DMS79 treated with DMSO at 0.1 percent for 48 hours (cell line): ENCODE measurements at places on chromosomes 13 and 19.

DNA sequence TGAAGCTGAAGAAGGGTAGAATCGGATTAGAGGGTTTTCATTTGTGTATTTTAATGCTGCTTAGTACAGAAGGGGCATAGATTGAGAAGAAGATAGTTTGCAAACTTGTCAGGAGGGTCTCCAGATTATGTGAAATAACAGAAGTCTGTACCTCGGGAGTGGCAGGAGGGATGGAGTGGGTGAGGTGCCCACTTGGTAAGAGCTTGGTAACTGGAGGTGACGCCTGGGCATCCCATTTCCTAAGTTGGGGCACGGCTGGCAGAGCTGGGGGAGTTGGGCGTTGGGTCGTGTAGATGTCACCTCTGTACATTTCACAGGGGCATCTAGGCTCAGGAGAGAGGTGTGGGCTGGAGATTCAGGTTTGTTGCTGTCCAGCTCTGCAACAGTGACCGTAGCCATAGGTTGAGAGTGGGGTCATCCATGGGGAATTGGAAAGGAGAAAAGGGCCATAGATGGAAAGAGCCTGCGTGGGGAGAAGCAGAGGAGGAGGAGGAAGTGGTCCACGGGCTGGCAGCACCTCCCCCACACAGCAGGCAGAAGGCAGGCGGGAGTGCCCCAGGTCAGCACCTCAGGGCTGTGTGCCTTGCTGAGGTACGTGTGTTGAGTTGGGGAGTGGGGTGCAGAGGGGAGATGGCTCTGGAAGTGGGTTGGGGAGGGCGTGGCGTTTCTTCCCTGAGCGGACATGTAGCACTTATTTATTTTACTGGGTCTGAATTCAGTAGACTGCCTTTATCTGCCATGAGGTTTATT is 31.2 kb downstream of the MPHOSPH8 start:
- no peak for DNase-seq

DNA sequence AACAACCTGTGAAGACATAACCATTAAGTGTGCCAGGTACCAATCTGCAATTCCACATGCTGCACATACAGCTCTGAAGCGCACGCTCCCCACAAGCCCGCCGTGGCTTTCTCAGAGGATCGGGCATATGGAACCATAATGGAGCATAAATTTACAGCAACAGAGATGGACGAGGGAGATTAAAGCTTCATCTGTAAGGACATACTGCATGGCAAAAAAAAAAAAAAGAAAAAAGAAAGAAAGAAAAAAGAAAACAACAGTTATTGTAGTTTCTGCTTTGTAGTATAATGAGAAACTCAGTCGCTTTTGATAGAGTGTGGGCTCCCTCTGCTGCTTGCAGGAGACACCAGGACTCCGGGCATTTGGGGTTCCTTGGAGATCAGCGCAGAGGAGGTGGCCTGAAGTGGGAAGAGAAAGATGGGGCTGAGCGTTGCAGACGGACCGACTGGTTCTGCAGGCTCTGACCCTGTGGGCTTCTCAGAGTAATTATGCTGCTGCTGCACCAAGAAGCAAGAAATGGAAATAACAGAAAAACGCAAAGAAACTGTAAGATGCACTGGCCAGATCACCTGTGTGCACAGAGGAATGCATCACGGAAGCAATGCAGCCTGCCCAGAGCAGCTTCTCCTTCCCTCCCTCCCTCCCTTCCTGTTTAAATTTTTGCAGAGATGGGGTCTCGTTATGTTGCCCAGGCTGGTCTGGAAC is 10.8 kb upstream of the PDCD5 start:
- peak; percentile 76 for DNase-seq

DNA sequence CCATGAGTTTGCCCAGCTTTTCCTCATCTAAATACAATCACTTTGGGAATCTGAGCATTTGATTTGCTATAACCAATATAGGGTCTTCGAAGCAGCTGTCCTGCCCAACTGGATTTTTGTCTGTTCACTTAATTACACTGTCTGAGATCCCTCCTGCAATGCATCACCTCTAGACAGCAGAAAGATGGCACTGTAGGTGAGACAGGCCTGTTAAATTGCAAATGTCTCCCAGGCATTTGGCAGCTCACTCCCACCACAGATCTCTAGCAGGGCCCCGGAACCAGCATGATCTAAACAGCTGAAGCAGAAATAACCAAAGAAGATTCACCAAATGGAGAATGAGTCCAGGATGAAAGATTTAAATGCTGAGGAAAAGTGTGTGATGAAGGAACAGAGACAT is 41.9 kb upstream of the SERPINE3 start:
- no peak for DNase-seq

GRCh38 chr13:110225003-110225402 is 82.0 kb downstream of the COL4A1 start:
- DNase-seq, result no peak

DNA sequence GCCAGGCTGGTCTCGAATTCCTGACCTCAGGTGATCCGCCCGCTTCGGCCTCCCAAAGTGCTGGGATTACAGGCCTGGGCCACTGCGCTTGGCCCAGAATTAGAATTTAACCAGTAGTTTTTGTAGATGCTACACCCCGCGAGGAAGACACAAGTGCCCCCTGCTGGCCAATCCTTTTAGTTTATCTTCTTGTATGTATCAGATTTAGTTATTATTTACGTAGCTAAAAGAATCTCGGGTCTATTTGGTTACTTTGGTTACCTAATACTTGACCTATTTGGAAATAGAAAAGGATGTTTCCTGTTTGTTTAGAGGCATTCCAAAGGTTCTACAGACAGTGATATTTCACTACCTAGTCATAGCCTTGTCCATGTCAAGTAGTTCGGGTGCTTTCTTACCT is 22.0 kb downstream of the MUC16 start:
- DNase-seq, result no peak

DNA sequence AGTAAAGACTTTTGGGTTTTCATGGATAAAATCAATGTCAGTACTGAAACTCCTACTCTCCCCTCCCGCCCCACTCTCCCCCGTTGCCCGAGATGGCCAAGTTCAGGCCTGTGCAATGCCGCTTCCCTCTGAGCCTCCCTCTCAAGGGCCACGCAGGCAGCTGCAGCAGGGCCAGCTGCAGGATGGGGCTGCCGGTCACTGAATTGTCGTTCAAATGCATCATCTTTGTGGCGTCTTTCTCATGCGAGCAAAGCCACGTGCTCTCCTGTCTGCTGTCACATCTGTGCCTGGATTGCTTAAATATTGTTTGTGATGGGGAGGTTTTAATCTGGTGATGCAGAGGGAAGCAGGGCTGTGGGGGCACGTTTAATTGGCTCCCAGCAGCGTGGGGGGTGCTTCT is 26.6 kb downstream of the SHISA2 start:
- peak; percentile 22 for DNase-seq

DNA sequence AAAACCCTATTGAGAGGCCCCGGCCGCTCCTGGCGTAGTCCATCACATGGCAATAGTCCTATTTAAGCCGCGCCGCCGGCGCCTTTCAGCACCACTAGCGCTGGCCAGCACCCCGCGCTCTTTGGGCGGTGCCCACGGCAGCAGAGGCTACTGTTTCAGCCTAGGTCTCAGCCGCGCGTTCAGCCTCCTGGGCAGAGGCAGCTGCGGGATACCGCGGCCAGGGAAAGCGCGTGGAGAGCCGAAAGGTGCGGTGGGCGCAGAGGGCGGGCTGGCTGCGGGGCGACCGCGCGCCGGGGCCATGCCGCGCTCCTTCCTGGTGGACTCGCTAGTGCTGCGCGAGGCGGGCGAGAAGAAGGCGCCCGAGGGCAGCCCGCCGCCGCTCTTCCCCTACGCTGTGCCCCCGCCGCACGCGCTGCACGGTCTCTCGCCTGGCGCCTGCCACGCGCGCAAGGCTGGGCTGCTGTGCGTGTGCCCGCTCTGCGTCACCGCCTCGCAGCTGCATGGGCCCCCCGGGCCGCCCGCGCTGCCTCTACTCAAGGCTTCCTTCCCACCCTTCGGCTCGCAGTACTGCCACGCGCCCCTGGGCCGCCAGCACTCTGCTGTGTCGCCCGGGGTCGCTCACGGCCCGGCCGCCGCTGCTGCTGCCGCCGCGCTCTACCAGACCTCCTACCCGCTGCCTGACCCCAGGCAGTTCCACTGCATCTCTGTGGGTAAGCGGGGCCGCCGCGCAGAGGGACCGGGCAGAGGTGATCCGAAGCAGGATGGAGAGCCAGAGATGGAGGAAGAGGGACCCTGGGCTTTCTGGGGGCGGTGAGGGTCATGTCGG is at the start of gene GSX1:
Gene GSX1, plus strand, starts transcription at position 91 of the 826 bp plus-strand sequence. Its CDS starts 208 bp downstream, at position 299.
- no peak for DNase-seq

- DNase-seq, result peak; percentile 59
These were observed 49.0 kb upstream of the ZNF780A start for GRCh38 chr19:40139533-40140287.

GRCh38 chr19:41392775-41393174 is 4.4 kb downstream of the EXOSC5 start:
- DNase-seq, result no peak

DNA sequence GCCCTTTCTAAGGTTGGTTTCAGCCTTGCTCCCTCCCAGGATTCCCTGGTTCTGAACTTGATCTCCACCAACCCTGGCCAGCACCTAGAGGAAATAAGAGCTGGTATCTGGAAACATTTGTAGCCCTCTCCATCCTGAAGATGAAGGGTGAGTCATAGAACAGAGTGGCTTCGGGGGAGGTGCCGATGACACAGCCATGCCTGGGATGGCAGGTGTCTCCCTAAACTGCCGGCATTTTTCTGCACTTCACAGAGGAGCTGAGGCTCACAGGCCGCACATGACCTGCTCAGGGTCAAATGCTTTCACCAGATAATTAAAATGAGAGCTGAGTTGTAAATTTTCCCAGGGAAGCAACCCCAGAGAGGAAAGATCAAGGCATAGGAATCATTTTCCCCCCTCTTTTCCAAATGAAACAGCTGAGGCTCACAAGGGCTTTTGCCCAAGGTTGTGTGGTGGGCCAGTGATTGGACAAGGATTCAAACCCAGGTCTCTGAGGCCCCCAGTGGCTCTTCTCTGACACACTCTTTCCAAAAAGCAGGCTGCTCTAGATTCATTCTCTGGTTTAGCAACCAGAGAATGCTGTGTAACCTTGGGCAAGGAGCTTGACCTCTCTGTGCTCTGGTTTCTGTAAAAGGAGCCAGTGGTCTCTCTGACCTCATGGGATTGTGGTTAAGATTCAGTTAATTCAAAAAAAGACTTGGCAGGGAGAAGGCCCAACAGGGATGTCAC is 1.2 kb upstream of the SLC25A42 start:
- DNase-seq, result no peak

GRCh38 chr19:35329323-35329722 is 336 bp downstream of the CD22 start:
- no peak for DNase-seq

DNA sequence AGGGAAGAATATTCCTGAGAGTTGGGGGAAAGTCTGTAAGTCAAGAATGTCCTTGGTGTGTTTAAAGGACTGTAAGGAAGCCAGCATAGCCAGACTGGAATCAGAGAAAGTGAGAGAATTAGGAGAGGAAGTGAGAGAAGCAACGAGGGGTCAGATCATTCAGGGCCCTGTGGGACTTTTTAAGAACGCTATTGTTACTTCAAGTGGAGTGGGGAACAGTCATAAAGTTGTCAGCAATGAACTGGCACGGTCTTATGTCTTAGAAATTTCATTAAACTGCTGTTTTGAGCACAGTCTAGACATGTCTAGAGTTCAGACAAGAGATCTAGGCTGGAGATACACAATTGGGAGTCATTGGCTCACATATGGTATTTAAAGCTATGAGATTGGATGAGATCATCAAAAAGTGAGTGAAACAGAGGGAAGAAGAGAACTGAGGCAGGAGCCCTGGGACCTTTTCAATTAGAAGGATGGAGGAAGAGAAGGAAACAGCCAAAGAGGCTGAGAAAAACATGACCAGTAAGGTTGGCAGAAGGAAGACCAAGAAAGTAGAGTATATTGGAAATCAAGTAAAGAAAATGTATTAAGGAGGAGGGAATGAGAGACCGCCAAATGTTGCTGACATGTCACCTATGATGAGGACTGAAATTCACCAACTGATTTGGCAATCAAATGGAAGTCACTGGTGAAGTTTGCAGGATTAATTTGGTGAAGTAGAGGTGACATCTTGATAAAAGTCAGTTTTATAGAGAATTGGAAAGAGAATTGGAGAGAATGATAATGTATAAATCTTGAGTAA is 263.5 kb downstream of the GPC5 start:
- no peak for DNase-seq

DNA sequence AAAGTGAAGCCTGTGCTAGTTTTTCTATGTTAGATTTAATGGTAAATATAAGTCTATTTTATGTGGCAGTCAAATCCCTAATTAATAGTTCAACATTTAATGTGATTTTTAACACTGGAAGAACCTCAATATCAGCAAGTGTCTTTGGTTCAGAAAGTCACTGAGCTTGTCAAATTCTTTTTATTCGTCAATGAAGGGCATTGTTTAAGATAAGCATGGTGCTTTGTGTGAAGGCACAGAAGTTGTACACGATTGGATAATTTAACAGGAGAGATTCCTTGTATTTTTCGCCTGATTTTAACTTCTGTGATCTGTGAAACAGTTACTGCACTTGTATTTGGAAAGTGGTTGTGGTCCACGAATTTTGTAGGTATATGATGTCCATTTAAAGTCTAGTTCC is 30.2 kb upstream of the RB1 start:
- no peak for DNase-seq

- no peak for DNase-seq
These were observed 7.3 kb downstream of the IGSF23 start for GRCh38 chr19:44620667-44621066.

DNA sequence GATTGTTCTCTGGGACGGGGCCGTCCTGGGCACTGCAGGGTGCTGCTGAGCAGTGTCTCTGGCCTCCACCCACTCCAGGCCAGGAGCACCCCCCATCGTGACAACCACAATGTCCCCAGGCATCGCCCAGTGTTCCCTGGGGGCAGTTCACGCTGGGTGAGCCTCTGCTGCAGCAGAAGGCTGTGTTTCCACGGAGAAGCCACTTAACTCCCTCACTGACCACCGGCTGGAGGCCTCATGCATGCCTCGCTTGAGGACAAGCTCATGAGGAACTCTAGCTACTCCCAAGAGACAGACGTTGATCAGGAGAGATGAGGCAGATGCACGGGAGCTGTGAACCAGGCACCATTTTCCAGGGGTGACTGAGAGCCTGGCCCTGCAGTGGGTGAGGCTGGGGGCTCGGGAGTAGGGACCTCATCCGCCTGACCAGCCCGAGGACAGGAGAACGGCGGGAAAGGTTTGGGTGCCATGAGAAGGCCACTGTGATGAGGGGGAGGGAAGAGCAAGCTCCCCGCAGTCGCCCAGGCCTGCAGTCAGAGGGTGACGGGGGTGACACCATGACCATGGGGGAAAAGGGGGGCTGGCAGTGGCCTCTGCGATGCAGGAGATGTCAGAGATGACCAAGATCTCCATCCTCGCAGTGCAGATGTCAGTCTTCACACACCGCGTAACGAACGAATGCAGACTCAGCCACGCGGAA is 5.1 kb downstream of the SLC39A3 start:
- DNase-seq, result no peak
